Hematopoietic multipotent progenitor cell (in vitro differentiated cells): ENCODE measurements at places on chromosomes 16 and 17. TPM values are rescaled to one million over a fixed set of nuclear protein-coding genes. Genes with fewer than 3 reads are reported as not detected.

MYH13 gene
- not detected for total RNA-seq

C16orf92 gene
- total RNA-seq: not detected

CA7 gene
- total RNA-seq: under 0.01 TPM

TMEM238L gene
- not detected for total RNA-seq

TNP2 gene
- not detected for total RNA-seq

SLC6A2 gene
- 0.27 TPM for total RNA-seq

AHSP gene
- 1.6 TPM for total RNA-seq

DOC2B gene
- 1.1 TPM for total RNA-seq

TAC4 gene
- not detected for total RNA-seq

KCNH6 gene
- total RNA-seq: not detected

MLKL gene
- total RNA-seq: 12.7 TPM

KRTAP4-4 gene
- total RNA-seq: not detected

KRTAP4-12 gene
- total RNA-seq: not detected

TNFRSF13B gene
- 0.27 TPM for total RNA-seq

WFIKKN1 gene
- 0.27 TPM for total RNA-seq

ENDOV gene
- total RNA-seq: 15.1 TPM

ADAMTS18 gene
- total RNA-seq: not detected

LAT gene
- 3.0 TPM for total RNA-seq

MYO15A gene
- total RNA-seq: 1.6 TPM

SPATA22 gene
- total RNA-seq: 0.27 TPM

CACNG4 gene
- total RNA-seq: not detected

CALB2 gene
- total RNA-seq: not detected

TMEM235 gene
- total RNA-seq: under 0.01 TPM

GOT2 gene
- total RNA-seq: 21.8 TPM

ZBTB4 gene
- total RNA-seq: 17.8 TPM

C17orf75 gene
- 5.4 TPM for total RNA-seq

RAB26 gene
- total RNA-seq: 0.27 TPM

MSLN gene
- under 0.01 TPM for total RNA-seq

SNAI3 gene
- total RNA-seq: 6.7 TPM

SYCE1L gene
- 1.1 TPM for total RNA-seq

YPEL3 gene
- total RNA-seq: 63.6 TPM

CMTR2 gene
- 20.5 TPM for total RNA-seq

SNX20 gene
- total RNA-seq: 48.5 TPM
